HS-5 (cell line): ENCODE measurements at places on chromosomes 4 and X.

GRCh38 chr4:186146458-186146857 is 42.0 kb downstream of the FAM149A start:
- DNase-seq, result no peak

- peak; percentile 37 for DNase-seq
Measured at GRCh38 chr4:48651914-48652313, 128.2 kb downstream of the FRYL start.

DNA sequence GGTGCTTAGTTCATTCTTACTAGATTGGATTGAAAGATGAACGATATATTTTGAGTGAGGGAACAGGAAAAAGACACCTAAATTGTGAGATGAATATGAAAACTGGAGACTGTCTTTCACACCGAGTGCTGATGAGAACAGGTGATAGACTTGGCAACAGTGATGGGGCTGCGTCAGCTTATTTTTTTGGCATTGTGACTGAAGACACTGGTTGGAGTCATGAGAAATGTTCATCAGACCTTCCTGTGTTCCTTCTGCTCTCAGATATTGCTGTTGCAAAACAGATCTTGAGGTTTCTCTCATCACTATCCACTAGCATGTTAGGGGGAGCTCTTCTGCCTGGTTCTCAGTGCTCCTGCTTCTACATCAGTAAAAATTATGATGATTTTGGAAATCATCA is 124.2 kb upstream of the KCNIP4 start:
- DNase-seq, result no peak

DNA sequence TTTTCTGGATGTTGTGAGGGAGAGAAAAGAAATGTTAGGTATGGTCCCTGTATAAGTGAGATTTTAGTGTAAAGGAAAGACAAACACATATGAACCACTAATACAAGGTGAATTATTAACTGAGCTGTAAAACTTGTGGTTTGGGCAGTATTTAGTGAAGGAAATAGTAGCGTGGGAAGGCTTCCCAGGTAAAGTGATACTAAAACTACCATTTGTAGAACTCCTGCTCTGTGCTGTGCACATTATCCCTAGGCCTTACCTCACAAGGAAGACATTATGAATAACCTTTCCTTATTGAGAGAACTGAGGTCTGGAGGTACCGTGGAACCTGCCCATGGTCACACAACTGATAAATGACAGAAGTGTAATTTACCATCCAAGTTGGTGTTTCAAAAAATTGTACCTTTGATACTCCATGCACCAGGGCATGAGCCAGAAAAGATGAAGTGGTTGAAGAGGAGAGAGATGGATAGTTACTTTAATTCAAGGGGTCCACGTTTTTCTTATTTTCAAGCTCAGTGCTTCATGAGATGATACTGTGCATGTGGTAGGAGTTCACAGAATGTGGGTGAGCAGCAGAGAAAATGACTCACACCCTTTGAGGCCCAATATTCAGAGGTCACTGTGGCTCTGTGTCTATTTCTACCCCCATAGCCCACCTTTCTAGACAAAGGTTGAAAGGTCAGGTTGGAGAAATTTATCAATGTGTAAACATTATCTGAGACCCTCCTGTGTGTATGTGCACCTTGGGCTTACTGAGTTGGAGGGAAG is 2.6 kb upstream of the VSIG4 start:
- DNase-seq, result no peak

GRCh38 chrX:100830143-100830542 is 10.0 kb downstream of the CSTF2 start:
- DNase-seq, result no peak

- peak; percentile 18 for DNase-seq
Measured at GRCh38 chr4:159551281-159551680, 448.4 kb downstream of the RAPGEF2 start.

- peak; percentile 78 for DNase-seq
Measured at GRCh38 chrX:77442728-77443127, 4.5 kb upstream of the FGF16 start.

DNA sequence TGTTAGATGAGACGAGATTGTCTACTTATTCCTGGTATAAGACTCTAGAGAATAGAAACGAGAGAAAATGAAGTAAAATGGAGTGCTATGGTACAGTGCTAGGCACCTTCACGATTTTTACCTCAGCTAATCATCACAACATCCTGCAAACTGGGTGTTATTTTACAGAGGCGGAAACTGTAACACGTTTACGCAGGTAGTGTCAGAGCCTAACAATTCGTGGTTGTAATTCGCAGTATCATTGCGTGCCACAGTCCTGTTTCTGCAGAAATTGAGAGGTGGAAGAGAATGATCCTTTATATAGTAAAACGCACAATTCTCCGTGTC is 383 bp upstream of the TBC1D19 start:
- DNase-seq, result no peak

GRCh38 chr4:74793757-74794381 is 454 bp downstream of the BTC start:
- no peak for DNase-seq

- no peak for DNase-seq
Measured at GRCh38 chr4:82519072-82519471, 42.7 kb downstream of the TMEM150C start.

DNA sequence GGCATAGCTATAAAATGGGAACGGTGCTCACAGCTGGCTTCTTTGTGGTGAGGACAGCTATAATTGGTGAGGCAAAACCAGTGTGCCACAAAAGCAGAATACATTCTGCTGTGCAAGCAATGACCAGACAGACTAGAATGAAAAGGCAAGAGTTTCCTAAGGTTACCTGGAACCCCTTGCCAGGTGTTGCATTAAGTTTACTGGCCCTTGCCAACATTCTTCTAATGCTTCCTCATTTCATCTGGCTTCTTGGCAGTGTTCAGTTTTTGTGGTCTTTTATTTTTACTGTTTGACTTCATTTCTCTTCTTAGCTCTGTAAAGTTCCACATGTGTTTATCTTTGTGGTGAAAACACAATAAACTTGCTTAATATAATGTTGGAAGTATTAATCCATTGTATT is 131.4 kb downstream of the PTTG2 start:
- no peak for DNase-seq

- DNase-seq, result no peak
Measured at GRCh38 chr4:4599481-4600275, 57.8 kb upstream of the STX18 start.

- no peak for DNase-seq
Measured at GRCh38 chr4:124594945-124595344, 117.6 kb downstream of the ANKRD50 start.

GRCh38 chrX:100944601-100945000 is 15.9 kb upstream of the XKRX start:
- DNase-seq, result no peak

- DNase-seq, result no peak
Measured at GRCh38 chr4:125594056-125594602, 279.4 kb downstream of the FAT4 start.

- DNase-seq, result peak; percentile 59
Measured at GRCh38 chrX:12946838-12947544, 27.9 kb upstream of the TMSB4X start.

GRCh38 chr4:108628411-108628810 is 8.0 kb downstream of the RPL34 start:
- no peak for DNase-seq

GRCh38 chr4:100539706-100540105 is 21.9 kb upstream of the EMCN start:
- no peak for DNase-seq

DNA sequence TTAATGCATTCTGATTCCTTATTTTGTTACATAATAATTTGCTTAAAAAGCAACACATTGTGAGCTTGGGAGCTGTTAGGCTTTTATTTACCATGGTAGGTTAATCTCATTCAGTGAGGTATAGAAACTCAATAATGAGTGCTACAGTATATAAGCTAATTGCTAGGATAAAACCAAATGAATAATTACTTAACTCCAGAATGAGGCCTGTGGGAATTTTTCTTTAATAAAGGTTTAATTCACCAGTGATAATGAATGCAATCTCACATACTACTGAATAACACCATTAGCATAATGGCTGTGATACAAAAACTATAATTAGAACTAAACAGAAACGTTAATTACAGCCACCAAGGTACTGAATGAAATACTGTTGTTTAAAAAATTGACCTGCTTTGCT is 326.3 kb downstream of the IQCM start:
- DNase-seq, result no peak

- no peak for DNase-seq
Measured at GRCh38 chrX:68584221-68584620, 63.2 kb upstream of the STARD8 start.

DNA sequence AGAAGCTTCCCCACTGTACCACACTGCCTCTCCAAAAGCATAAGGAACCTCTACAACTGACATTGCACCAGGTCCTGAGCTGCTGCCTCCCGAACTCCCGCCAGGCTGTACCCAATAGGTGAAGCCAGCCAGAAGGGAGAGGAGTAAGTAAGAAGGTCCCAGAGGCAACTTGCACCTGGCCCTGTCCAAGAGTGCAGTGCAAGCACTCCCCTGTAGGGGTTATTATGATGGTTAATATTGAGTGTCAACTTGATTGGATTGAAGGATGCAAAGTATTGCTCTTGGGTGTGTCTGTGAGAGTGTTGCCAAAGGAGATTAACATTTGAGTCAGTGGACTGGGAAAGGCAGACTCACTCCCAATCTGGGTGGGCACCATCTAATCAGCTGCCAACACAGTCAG is 879.3 kb upstream of the SLIT2 start:
- DNase-seq, result no peak

GRCh38 chr4:122606364-122607043 is 14.4 kb downstream of the IL21 start:
- no peak for DNase-seq

- DNase-seq, result no peak
Measured at GRCh38 chr4:113790478-113790877, 28.9 kb upstream of the CAMK2D start.

- no peak for DNase-seq
Measured at GRCh38 chr4:79757600-79757999, 315.4 kb downstream of the ANTXR2 start.
